ENCODE measurements at places on chromosomes 13 and 19.

DNA sequence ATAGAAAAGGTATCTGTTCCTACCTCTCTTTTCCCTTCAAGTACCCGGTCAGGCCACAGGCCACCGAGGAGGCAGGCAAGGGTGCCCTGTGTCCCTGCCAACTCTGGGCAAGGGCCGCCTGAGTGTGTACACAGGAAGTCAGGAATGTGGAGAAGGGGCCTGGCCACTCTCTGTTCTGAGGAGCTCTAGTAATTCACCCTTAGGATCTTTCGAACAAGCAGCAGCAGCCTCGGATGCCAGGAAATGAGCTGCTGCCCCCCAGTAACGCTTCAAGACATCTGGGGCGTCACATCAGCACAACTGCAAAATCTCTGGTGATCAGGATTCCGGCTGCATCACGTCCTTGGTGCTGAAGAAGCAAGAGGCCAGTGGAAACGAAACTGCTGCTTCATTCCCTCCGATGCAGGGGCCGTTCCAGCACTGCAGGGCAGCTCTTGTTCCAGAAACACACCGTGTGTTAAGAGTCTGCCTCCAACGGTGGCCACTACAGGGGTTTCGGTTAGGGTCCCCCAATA is 2.0 kb downstream of the RAB20 start:
- no peak for DNase-seq

GRCh38 chr19:3338541-3339181 is 27.7 kb upstream of the NFIC start:
- DNase-seq = no peak

- no peak for DNase-seq
Measured at GRCh38 chr19:38773469-38774177, at the start of gene LGALS7. TSS of gene LGALS7 (minus strand) at chr19:38773517. CDS start at chr19:38773492, 25 bp downstream.

DNA sequence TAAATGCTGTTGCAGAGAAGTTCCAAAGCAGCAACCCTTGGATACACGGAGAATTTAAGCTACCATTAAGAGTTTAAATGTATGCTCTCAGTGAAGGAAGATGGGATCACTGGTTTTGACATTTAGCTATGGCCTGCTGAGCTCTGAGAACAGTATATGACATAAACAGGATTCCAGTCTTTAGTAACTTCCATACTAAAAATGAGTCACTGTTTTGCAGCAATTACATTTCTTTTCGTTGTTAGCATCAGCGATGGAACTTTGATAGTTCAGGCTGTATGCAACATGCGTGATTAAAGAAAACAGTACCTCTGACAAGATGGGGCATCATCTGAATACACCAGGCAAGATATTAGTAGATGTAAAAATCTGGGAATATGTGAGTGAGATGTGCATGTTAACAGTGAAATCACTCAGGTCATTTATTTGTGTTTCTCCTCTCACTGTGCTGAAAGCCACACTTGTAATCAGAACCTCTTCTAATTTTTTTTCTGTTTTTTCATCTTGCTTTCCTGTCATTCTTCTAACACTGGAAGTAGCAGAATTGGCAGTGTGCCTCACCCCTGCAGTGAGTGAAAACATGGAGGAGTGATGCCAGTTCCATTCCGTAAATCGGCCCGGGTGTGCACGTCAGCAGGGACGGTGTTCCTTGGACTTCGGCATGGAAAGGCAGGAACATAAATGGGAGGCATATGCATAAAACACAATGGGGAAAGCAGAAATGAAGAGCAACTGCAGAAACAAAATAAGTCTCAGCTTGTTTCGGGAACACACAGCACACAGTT is 361.5 kb downstream of the OXGR1 start:
- peak; percentile 15 for DNase-seq

DNA sequence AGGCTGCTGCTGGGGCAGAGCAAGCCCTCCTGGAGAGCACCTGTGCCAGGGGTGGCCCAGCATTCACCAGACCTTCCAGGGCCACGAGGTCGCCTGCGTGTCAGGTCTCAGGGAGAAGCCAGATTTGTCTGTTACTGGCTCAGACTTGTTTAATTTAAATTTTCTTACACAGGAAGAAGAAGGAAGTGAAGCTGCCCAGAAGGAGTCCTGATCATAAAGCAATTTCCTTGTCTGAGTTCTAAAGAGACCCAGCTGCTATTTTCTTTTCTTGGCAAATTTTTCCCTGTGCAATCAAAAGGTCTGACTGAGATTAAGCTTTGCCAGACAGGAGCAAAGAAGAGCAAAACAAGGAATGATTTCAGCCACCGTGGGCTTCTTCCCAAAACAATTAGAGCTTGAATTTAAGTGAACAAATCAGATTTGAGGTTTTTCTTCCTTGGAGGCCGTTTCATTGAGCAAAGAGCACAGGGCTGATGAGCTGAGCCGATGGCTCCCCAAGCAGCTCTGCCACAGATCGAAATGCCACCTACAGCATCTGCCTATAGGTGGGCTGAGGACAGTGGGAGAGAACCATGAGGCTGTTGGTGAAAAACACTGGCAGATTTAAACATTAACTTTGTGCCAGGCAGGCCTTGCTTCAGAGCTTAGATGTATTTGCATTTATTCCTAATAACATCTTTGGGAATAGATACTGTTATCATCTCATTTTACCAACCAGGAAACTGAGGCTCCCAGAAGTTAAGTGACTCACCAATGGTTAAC is 40.1 kb downstream of the HSPH1 start:
- no peak for DNase-seq

- no peak for DNase-seq
Measured at GRCh38 chr13:73011751-73012150, 47.1 kb upstream of the KLF5 start.
